Hypothalamus (tissue), 51 donors: ENCODE measurements at places on chromosomes 13 and 19.

GRCh38 chr19:2320049-2320448 is 8.3 kb downstream of the LSM7 start:
- no peak for DNase-seq

- DNase-seq, result no peak
Measured at GRCh38 chr13:44971656-44972595, 17.3 kb downstream of the NUFIP1 start.

DNA sequence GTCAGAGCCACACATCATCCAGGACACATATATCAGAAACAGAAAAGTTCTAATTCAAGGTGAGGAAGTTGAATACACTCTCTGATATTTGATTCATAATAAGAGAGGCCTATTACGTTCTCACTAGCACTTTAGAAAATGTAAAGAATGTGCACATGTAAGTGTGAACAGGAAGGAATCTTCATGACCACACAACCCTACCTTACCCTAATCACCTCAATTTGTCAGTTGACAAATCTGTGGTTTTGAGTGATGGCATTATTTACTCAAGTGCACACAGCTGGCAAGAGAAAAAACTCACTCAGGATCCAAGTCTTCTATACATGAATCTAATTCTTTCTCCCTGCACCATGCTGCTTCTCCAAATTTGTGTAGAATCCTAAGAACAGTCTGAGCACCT is 445.8 kb downstream of the SUCLA2 start:
- no peak for DNase-seq

DNA sequence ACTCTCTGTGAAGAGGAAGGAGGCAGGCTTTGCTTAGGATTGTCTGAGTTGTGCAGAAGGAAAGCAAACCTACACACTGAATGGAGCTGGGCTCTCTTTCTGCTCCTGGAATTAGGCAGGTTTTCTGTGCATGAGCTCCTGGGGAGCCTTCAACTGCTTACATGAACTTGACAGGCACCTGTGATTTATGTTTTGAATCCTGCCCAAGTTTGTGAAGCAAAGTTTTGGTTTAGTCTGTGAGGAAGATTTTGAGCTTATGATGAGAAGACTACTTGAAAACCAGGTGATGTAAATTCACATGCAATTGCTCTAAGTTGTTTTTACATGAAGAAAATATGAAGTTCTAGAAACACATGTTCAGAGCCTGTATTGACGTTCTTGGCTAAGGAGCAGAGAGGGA is 109.0 kb downstream of the SLAIN1 start:
- no peak for DNase-seq

- no peak for DNase-seq
Measured at GRCh38 chr13:112447761-112448603, 71.8 kb downstream of the SPACA7 start.

DNA sequence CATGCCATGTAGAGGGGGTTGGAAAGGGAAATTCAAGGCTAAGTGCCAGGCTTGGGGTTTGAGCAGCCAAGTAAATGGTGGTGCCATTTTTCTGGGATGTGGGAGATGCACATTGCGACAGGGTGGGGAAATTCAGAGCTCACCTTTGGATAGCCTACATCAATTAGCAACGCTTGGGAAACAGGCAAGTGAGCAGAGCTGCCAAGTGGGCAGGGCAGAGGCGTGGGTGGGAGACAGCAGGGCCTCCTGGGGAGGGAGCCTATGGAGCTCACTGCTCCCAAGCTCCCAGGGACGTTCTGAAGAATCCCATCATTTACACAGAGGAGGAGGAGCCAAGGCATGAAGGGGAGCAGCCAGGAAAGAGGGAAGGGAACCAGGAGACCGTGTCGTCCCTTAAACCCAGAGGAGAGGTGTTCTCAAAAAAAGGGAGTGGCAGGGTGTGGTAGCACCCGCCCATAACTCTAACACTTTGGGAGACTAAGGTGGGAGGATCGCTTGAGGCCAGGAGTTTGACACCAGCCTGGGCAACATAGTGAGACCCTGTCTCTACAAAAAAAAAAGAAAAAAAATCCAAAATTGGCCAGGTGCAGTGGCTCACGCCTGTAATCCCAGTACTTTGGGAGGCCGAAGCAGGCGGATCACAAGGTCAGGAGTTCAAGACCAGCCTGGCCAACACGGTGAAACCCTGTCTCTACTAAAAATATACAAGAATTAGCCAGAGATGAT is 11.5 kb upstream of the CCNE1 start:
- no peak for DNase-seq

DNA sequence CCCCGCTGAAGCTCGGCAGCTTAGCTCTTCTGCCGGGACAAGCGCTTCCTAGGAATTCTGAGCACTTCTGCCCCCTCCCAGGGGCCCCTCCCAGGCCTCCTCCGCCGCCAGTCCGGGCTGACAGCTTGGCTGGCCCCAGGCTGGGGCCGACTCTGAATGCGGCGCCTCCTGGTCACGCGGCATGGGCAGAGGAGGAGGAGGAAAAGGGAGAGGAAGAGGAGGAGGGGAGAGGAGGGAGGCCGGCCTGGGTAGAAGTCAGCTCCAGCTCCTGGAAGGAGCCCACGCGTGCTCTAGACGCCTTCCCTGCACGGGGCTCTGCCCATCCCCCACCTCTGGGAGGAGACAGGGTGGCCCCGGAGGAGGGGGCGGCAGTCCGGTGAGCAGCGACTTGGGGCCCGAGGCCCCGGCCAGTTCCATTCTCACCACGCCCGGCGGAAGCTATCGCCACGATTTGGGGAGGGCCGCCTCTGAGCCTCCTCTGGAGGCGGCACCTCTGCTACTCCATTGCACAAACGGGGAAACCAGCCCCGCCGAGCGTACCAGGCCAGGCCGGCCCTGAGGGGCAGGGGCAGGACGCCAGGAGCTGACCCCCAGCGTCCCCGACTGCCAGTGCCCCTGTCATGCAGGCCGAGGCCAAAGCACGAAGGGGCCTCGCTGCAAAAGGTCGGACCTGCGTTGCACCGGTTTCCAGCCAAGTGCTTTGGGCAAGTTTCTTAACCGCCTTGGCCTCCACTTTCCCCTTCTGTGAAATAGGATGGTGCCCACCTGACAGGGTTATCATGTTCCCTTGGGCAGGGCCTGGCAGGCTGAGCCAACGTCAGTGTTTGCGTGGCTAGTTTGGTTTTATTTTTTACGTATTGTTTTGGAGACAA is 31.6 kb downstream of the CCNE1 start:
- DNase-seq, result peak; percentile 11

DNA sequence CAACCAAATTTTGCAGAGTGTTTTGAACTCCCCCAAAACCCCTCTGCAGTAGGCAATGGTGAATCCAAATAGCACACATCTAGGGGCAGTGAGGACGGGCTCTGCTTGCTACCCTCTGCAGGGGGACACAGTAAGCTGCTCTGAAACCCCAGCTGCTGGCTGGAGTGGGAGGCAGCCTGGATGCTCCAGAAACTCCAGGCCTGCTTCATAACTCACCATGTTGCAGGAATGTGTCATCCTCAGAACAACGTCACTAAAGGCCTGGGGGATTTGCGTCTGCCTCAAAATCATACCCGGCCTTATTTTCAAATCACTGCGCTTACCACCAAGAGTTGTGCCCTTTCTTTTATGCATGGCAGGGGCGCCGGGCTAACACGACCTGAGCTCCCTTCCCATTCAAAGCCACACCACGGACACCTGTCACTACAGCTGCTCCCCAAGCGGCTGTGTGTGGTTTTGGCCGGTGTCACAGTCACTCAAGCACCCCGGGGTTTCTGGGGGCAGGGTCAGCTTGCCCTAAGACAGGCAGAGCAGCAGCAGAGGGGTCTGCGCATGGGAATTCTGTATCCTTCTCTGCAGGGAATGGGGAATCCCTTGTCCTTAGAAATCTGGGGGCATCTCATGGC is 93.9 kb downstream of the TSHZ3 start:
- DNase-seq, result no peak

DNA sequence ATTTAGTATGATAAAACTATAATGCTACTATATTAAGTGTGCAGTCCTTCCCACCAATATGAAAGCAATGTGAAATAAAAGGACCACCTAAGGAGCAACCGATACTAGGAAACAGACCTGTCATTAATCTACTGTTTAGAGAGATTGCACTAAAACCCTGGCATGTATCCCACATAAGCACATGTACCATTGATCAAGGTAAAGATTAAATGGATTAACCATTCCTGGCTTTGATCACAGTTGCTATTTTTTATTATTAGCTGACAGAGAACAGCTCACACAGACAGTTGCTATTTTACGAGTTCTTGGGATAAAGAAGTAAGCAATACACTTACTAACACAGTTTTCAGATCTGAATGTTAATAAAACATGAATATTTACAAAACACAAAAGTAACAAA is 57.7 kb upstream of the ZDHHC20 start:
- DNase-seq, result no peak

DNA sequence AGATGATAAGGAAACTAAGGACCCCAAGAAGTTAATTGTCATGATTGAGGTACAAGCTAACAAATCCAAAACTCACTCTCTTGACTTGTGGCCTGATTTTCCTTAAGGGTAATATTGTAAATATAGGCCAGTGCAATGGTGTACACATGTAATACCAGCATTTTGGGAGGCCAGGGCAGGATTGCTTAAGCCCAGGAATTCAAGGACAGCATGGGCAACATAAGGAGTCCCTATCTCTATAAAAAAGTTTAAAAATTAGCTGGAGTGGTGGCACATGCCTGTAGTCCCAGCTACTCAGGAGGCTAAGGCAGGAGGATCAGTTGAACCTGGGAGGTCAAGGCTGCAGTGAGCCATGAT is 28.7 kb upstream of the GARRE1 start:
- no peak for DNase-seq

DNA sequence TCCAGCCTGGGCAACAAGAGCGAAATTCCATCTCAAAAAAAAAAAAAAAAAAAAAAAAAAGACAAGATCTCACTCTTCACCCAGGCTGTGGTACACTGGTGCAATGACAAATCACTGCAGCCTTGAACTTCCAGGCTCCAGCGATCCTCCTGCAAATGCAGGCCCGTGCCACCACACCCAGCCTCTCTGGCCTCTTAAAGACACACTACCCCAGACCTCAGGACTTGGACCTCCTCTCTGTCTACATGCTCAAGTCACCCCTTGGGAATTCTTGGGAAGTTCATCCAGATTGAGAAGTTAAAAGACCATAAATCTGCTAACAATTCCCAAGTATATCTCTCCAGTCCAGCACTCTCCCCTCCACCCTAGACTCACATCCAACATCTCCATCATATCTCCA is 10.6 kb upstream of the HIPK4 start:
- no peak for DNase-seq

- no peak for DNase-seq
Measured at GRCh38 chr13:41696163-41697003, 239.0 kb downstream of the RGCC start.

- no peak for DNase-seq
Measured at GRCh38 chr13:96499656-96500055, 409.7 kb downstream of the HS6ST3 start.

DNA sequence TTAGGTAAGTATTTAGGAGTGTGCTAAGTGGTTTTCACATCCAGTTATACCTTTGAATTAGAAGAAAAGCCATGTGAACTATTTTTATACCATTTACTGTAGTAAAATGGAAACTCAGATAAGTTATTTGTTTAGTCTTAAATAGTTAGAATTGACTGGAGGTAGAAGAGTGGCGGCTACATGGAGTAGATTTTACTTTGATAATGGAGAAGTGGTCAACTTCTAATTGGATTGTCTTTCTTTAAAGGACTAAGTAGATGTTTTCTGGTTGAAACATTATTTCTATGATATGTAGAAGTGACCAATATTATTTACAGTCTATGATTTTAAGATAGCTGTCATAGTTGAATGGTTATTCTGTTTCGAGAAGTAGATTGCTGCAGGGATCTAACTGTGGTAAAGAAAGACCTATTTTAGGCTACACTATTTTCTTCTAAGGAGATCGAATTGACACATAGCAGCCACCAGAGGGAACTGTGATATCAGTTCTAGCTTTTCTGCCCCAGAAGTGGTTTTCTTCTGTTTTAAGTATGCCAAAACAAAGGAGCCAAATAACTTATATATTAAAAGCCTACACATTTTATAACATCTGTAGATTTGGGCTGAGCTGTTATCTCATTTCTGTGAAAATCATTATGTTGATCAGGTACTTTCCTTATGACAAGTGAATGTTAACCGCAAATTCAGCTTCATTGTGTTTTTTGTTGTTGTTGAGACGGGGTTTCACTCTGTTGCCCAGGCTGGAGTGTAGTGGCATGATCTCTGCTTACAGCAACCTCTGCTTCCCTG is 26.1 kb downstream of the ZMYM2 start:
- no peak for DNase-seq

GRCh38 chr13:101449790-101450748 is 2.4 kb upstream of the ITGBL1 start:
- no peak for DNase-seq

GRCh38 chr13:99288089-99288488 is 19.1 kb downstream of the GPR183 start:
- no peak for DNase-seq

GRCh38 chr13:27921961-27922882 is 2.4 kb downstream of the PDX1 start:
- no peak for DNase-seq

DNA sequence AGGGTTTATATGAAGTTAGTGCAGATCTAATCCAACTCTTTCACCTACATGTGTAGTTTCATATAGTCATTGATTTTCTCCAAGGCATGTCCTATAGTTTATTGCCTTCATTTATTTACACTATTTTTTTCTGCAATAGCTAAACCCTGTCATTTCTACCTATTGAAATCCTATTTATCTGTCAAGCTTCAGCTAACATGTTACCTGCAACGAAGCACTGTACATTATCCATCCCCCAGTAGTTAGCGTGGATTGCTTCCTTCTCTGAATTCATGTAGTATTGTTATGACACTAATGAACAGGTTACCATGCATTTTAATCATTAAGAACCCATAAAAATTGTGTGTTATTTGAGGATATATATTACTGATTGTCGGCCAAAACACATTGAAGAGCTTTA is 742.9 kb upstream of the PCDH20 start:
- DNase-seq, result no peak
